Motor neuron (in vitro differentiated cells): ENCODE measurements at places on chromosomes 3 and 15.

- no peak for ATAC-seq
These were observed 471.6 kb downstream of the FHIT start for GRCh38 chr3:60779637-60780036.

DNA sequence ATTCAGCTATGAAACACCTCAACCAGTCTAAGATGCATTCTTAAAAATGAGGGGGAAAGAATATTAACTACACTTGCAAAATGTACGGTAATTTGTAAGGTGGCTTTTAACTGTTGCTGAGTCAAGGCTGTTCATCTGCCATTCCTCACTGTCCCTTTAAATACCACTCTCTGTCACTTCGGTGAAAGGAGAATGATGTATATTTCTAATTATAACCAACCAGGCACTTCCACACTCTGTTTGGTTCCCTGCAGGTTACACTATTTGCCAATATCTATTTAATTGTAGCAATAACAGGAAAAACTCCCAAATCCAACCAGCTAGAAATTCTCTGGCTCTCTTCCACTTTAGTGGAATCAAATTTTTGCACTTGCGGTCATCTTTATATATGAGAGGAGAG, 70.5 kb upstream of the SLCO3A1 start:
- no peak for ATAC-seq

GRCh38 chr3:124843506-124844177, 43.5 kb downstream of the ITGB5 start:
- ATAC-seq: no peak

GRCh38 chr3:101122681-101123080, 129.5 kb upstream of the ABI3BP start:
- no peak for ATAC-seq

- no peak for ATAC-seq
These were observed 34.6 kb upstream of the PLOD2 start for GRCh38 chr3:146195605-146196004.

- ATAC-seq: no peak
These were observed 85.0 kb downstream of the FAM81A start for GRCh38 chr15:59522988-59523461.

- no peak for ATAC-seq
These were observed 106.0 kb downstream of the MEX3B start for GRCh38 chr15:81939604-81940440.

GRCh38 chr3:65963787-65964677, 74.7 kb downstream of the MAGI1 start:
- ATAC-seq: no peak

DNA sequence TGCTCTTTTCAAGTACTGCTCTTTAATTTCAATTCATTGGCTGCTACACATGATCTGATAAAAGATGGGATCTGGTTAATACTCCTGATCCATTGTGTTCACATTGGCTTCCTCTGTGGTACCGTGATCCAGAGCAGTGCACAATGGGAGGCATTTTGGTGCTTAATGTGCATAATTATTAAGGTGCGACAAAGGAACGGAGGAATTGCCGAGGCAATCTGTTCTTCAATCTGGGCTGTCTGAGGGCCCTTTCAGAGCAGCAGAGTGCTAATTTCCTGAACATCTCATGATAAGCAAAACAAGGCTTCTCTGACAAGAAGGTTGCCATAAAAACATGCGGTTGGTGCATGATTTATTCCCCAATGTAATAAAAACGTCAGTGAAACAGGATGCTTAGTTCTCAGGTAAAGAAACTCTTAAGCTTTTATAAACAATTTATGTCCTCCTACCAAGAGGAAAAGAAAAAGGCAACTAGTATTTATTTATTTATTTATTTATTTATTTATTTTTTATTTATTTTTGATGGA, 64.0 kb upstream of the EPHA3 start:
- ATAC-seq: no peak

DNA sequence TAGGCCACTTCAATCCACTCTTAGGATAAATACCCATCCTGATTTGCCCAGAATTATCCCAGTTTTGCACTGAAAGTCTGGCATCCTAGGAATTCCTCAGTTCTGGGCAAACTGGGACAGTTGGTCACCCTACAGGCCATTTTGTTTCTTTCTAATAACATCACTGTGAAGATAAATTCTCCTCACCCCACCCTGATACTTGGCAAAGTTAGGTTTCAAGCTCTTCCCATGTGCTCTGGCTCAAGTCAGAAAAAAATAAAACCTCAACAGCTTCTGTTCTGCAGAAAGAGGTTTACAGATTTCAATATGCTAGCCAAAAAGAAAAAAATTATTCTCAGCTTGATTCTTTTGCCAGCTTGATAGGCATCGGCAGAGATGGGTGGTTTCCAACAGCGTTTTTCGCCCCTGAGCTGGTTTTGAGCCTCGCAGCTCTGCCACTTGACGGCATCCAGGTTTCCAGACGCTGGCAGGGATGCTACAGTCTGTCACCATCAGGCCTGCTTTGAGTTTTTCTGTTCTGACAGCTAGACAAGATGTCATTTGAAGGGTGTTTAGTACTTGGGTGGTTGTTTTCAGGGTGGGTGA, 171.4 kb downstream of the SSR3 start:
- no peak for ATAC-seq

DNA sequence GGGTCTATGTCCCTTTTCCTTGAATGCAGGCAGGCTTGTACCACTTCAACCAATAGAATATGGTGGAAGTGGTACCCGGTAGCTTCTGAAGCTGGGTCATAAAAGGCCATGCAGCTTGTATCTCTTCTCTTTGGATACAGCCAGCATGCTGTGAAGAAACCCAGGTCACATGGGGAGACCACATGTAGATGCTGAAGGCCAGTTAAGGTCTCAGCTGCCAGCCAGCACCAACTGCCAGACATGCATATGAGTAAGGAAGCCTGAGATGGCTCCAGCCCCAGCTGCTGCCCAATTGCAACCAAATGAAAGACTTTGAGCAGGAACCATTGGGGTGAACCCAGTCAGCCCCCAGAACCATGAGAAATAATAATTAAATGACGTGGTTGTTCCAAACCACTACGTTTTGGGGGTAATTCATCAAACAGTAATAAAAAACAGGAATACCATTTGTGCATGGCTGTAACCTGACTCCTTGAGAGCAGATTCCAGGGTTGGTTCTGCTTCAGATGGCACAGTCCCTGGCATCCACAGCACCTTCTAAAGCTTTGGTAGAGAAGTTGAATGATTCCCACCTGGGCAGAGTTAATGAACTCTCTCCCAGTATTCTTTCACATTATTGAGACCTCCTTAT, 3.8 kb downstream of the RBP2 start:
- ATAC-seq: no peak

GRCh38 chr3:147760085-147760484, 350.9 kb downstream of the ZIC1 start:
- no peak for ATAC-seq

GRCh38 chr3:50606596-50606995, 5.0 kb downstream of the CISH start:
- ATAC-seq: no peak

- ATAC-seq: no peak
These were observed 36.2 kb downstream of the CDCP1 start for GRCh38 chr3:45109771-45110508.

- ATAC-seq: no peak
These were observed 234.4 kb downstream of the UNC13C start for GRCh38 chr15:54212635-54213034.

DNA sequence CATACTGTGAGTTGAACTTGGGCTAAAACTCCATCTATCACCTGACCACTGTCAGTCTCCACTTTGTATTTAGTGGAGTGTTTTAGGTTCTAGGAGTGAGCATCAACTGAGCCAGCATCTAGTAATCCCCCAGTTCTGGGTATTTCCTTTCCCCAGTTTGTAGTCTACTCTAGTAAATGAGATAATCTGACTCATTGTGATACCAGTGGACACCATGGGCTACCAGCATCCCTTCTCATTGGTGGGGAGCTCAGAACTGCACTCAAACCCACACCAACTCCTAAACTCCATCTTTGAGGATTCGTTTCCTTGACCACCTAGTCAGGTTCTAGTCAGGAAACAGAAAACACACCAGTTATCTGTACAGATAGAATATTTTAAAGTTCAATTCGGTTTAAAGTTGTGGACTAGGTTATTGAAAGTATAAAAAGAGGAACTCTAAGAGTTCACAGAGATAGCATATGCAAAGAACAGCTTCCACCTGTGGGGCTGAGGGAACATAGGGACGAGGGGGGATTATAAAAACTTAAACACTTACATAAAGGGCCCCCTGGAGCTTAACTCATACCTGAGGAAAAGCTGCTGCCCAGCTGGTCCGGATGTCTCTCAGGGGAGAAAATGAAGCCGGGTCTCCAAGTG, 36.0 kb downstream of the LEO1 start:
- no peak for ATAC-seq

- ATAC-seq: no peak
These were observed 18.2 kb upstream of the SNRPA1 start for GRCh38 chr15:101313041-101313761.

- ATAC-seq: peak; percentile 96
These were observed 11.4 kb upstream of the CSPG4 start for GRCh38 chr15:75723847-75724660.

DNA sequence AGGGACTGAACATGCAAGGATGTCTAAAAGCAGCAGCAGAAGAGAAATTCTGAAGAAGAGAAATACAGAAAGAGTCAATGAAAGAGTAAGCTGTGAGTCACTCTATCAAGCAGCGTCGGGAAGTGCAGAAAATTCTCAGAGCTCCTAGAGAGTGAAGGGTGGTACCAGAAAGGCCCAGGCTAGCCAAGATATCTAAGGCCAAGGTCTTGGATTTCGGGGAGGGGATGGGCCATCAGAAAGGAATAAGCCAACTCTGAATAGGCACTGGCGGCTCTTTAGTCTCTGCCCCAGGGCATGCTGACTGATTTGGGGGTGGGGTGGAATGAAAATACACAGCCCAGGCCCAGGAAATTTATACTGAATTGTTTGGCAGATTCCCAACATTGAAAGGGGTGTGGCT, 70.8 kb downstream of the GPR156 start:
- ATAC-seq: peak; percentile 89

DNA sequence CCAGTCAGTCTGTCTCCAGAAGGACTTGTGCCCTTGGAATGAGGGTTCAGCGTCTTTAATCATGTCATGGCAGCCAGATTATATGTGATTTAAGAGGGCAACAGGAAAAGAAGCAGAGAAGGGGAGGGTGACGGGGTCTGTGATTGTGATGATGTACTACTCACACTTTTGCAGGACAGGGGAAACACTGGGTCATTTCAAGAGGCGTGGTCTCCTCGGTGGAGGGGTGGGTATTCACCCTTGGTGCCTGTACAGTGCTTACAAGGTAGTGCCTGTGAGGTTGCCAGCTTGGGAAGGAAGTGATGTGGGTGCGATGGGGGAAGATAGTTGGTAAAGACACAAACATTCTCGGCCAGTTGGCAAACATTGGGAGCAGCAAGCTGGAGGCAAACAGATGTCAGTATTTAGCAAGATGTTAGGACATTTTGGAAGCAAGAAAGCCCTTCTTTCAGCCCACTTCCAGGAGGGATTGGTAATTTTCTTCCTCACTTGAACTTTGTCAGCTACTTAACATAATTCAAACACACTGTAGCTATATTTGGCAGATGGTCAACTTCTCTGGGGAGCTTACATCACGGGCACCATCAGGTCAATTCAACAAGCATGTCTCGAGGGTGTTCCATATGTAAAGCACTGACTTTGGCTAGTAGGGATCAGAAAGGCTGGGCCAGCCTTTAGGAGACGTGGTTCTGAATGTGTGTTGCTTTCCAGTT, 71.4 kb upstream of the ROPN1 start:
- peak; percentile 93 for ATAC-seq

DNA sequence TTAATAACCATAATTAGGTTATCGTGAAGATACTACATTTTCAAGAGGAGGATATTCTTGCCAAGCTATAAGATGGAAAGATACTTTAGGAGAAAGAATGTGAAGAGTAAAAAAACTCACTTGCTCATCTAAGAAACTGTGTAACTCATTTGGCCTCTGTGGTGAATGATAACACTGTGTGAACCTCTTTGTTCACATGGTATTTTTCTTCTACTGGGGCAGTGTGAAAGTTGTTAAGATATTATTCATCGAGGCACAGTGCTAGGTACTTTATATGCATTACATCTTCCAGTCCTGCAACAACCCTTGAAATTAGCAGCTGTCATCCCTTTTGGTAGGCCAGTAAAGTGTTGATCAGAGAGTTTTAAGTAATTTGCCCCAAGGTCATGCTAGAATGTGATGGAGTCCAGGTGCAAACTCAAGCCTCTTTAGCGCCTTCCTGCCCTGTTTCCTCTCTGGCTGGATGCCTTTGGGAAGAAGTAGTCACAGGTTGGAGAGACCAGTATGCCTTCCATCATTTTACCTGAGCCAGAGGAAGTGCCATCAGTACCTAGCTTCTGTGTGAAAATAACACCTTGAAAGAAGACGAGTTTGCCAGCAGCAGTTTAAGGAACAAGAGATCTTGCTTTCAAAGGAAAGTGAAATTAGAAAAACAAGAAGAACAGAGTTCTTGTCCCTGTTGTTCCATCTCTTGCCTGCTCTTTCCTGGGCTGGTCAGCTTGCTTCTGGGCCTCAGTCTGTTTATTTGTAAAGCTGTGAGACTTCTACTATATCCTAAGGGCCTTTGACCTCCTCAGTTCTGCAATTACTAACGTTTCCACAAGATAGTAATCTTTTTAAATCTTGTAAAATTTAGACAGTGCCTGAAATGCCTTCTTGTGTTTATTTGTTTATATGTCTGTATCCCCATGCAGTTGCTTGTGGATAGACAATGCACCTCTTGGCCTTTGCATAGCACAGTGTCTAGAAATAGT, 179.3 kb downstream of the FNDC3B start:
- ATAC-seq: no peak

DNA sequence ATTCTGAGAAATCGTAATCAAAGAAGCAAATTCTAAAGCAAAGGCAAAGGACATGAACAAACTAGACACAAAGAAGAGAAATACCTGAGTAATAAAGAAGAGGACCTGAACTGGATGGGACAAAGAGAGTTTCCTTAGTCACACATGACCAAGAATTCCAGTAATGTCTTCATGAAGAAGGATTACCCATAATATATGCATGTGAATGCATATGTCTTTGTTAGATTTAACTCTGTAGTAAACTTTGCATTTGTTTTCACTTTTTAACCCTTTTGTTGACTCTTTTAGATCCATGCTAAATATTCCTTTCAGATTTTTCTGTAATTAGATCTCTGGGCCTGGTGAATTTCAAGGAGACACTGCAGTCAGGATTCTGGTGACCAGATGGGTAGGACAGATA, 279.8 kb downstream of the ARRDC4 start:
- ATAC-seq: no peak

DNA sequence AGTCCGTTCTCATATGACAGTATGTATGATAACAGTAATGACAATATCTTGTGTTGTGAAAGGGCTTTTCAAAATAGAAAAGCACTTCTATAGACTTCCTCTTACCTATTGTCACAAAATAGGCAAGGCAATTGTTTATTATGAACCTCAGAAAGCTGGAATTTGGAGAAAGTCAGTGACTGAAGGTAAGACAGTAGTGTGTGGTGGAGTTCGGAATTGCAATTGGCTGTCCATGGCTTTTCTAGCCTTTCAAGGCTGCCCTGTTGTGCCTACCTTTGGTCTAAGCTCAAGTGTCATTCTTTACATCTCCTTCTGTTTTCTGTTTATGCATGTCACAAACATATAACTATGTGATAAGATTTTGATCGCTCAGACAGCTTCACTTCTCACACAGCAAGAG, 219.3 kb upstream of the NR2E3 start:
- ATAC-seq: no peak

GRCh38 chr15:58423831-58424608, 7.8 kb upstream of the LIPC start:
- ATAC-seq: no peak

- no peak for ATAC-seq
These were observed 8.9 kb upstream of the HERC1 start for GRCh38 chr15:63842626-63843025.
